ENCODE measurements at places on chromosomes 7 and 10.

GRCh38 chr10:5125315-5126044, 31.3 kb downstream of the AKR1C3 start:
- no peak for DNase-seq

GRCh38 chr7:41731493-41732435, 28.9 kb upstream of the INHBA start:
- no peak for DNase-seq

DNA sequence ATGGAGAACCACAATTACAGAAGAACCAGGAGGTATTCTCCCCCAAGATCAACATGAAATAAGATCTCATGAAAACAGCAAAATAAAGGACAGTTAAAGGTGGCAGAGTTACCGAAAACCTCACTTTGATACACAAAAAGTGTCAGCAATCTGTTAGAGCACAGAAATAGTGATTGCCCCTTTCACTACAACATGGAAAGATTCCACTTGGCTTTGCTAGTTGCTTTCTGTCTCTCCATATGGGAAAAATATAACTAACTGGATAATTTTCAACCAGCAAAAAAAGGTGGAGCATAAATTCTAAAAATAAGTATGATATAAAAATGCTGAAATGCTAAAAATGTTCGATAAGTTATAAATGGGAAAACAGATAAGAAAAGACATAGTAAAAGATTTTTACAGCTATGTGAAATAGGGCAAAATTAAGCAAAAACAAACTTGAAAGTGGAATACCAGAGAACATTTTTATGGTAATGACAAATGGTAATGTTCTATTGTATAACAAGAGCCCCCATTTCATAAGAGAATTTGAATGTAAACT, 90.2 kb downstream of the GPR85 start:
- no peak for DNase-seq

- DNase-seq = no peak
Measured at GRCh38 chr10:12243864-12244620, 48.1 kb downstream of the CDC123 start.

DNA sequence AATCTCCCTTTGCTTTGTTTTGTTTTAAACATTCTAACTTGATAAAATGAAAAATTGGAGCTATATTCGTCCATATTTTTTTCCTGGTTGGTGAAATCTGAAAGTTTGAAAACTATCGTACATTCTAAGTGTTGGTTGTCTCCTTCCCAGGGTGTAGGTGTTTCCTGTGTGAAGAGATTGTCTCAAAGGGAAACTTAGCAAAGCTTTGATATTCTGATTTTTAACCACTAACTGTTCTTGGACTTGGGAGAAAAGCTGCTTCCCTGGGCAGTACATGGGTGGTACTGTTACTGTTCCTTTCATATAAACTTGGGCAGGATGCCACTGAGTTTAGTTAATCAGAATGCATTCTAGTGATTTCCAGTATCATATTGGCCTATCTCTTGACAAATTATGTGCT, 253.5 kb upstream of the LRGUK start:
- DNase-seq = no peak

- no peak for DNase-seq
Measured at GRCh38 chr7:108454674-108455550, 1.3 kb downstream of the NRCAM start.

DNA sequence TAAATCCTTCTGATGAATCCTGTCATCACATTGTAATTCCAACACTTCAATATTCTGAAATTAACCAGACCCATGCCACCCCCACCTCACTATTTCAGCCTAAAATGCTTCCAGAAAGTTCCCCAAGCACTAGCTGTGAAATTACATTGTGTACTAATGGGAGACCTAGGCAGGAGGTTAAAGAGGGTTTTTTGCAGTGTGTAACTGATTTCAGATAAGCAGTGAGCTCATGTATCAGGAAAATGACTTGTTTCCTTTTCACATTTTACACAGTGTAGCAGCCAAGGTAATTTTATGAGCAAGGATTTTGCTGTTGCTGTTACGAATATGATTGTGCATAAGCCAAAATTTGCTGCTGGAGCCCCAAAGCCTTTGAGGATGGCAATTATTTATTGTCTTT, 129.0 kb downstream of the INHBA start:
- DNase-seq = no peak

DNA sequence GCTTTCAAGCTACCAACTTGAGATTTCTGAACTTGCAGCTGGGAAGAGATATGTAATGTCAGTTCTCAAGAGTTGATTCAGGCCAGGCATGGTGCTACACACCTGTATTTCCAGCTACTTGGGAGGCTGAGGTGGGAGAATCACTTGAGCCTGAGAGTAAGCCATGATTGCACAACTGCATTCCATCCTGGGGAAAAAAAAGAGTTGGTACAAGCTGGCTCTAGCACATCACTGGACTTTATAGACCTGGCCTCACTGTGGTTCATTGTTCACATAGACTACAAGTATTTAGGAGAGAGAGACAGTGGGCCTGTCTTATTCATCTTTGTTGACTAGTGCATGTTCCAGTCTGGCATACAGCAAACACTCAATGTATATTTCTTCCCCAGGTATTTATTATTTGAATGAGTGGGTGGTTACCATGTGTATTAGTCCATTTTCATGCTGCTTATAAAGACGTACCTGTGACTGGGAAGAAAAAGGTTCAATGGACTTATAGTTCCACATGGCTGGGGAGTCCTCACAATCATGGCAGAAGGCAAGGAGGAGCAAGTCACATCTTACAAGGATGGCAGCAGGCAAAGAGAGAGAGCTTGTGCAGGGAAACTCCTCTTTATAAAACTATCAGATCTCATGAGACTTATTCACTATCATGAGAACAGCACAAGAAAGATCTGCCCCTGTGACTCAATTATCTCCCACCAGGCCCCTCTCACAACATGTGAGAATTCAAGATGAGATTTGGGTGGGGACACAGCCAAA, 176.5 kb downstream of the PFKFB3 start:
- DNase-seq = no peak

GRCh38 chr10:67127441-67127840, 201.6 kb downstream of the LRRTM3 start:
- DNase-seq = no peak

- no peak for DNase-seq
Measured at GRCh38 chr10:103917302-103918052, 507 bp downstream of the STN1 start.

DNA sequence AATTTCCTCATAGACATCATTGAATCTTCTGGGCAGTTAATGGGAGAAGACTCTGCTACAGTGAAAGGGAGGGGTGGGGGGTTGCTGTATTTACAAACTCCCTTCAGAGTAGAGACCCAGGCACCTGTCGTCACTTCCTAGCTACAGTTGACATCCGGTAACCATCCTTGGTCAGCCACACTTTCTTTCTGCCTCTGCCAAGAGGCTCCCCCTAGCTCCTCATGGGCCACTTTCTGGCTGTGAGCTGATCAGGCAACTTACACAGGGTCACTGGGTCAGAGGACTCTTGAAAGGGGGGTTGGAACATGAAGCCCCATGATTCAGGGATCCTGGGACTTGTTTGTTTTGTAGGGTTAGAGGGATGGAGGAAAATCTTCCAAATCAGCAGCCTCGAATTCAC, 1.2 kb downstream of the TECPR1 start:
- DNase-seq = peak; percentile 26

- DNase-seq = no peak
Measured at GRCh38 chr7:34952822-34953221, 84.5 kb downstream of the DPY19L1 start.

GRCh38 chr10:91930939-91931338, 7.4 kb downstream of the BTAF1 start:
- DNase-seq = no peak

DNA sequence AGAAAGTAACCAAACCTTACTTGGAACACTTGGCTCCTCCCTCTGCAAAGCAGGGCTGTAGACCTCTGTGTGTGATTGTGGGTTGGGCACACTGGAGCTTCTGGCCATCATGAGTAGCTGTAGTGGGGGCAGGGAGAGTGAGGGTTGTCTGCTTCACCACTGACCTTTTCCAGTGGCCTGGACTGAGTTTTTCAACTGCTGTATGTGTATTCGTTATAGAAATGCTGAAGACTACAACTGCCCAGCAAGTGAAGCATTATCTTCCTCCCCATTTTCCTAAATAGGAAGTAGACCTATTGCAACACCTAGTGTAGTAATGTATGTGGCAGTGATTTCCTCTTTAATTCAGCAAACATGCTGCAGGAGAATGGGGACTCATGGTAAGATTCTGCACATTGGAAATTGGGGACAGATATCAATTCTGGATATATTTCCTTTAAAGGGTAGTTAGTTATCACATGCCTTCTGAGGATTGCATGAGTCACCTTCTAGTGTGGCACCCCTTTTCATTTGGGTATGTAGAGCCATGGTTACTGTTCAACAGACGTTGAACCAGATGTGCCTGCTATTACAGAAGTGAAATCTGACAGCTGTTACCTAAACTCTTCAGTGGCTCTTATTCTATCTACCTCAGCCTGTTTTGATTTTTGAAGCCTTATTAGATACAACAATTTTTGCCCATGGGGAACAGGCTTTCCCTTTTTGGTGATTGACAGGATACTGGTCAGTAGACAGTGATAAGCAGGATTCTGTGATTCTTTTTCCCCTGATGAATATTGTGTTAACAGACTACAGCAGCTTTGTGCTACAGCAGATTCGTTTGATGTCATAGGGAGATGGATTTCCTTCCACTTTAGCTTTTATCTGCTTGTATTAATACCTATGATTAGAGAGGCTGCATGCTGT, 130.9 kb downstream of the SND1 start:
- no peak for DNase-seq

DNA sequence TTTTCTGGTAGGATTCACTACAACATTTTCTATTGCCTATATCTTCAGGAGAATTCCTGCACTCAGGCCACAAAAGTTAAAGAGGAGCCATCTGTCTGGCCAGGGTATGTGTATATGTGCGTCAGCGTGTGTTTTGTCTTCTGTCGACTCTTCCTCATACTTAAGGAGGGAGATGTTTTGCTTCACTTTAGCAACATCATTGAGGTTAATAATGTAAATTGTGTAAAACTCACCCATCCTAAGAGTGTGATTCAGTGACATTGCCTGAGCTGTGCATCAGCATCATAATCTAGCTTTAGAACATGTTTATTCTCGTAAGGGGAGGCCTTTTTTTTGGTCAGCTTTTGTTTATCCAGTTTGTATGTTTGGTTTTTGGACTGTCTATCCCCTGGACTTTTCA, 23.7 kb downstream of the FBH1 start:
- no peak for DNase-seq

- peak; percentile 7 for DNase-seq
Measured at GRCh38 chr10:43227911-43228782, 38.7 kb downstream of the RASGEF1A start.

DNA sequence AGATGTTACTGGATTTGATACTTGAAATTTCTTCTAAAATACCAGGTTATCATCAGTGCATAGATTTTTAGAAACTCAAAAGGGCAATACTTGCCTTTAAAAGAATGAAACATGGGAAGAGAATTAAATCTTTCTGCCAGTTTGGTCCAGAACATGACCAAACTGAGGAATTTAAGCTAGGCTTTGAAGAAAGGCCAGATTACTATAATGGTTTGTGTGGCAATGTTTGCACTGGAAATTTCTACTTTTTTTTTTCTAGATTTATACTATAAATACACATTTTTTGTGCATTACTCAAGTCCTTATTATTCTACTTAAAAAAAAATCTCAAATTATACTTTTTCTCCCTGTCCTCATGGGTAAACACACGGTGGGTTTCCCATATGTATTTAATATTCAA, 9.2 kb downstream of the MKX start:
- DNase-seq = no peak

GRCh38 chr10:126880926-126881325, 24.3 kb upstream of the DOCK1 start:
- DNase-seq = no peak

- DNase-seq = no peak
Measured at GRCh38 chr10:42836771-42837468, 54.3 kb downstream of the BMS1 start.

DNA sequence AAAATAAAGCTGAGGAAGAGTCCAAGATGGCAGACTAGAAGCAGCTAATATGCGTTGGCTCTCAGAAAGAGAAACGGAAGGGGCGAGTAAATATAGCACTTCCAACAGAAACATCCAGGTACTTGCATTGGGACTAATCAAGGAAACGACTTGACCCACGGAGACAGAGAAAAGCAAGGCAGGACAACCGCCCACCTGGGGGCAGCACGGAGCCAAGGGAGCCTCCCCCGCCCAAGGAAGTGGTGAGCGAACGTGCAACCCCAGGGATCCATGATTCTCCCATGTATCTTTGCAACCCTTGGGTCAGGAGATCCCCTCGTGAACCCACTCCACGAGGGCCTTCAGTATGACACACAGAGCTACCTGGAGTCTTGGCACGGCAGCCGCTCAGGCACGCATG, 45.4 kb upstream of the GRM3 start:
- DNase-seq = no peak

DNA sequence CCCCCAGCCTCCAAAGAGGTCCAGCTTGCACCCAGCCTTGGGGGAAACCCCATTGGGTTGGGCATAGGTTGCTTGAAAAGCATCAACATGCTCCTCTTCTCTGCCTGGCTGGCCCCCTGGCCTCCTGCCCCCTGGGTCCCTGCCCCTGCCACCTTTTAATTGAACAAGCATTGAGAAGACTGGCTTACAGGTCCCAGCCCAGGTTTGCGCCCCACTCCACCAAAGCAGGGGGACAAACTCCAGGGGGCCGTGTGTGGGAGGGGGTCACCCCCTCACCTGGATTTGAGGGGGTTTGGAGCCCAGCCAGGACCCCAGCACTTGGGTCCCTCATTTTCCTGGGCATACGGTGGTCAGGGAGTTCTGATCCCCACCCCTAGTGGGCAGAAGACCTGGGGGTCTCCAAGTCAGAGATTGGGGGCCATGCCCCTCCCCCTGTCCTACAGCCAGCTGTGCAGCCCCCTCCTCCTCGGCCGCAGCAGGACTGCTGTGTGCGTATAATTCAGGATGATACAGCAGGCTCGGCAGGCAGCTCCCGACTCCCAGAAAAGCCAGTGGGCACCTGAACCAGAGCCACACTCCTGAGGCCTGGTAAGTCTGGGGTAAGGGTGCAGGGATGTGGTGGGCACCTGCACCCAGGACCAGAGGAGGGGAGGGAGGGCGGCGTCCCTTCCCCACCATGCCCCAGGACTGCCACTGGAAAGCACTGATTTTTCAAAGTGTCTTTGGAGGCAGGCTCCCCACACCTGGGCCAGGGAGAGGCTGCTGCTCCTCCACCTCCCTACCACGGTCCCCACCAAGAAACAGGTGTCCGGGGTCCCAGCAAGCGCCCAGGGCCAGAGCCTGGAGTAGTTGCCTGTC, 1.7 kb downstream of the ELFN1 start:
- peak; percentile 3 for DNase-seq

GRCh38 chr10:11141571-11142091, 124.0 kb downstream of the CELF2 start:
- no peak for DNase-seq

GRCh38 chr7:20558963-20559716, 56.3 kb upstream of the ABCB5 start:
- no peak for DNase-seq

- DNase-seq = no peak
Measured at GRCh38 chr7:16200591-16200990, 220.7 kb downstream of the CRPPA start.

DNA sequence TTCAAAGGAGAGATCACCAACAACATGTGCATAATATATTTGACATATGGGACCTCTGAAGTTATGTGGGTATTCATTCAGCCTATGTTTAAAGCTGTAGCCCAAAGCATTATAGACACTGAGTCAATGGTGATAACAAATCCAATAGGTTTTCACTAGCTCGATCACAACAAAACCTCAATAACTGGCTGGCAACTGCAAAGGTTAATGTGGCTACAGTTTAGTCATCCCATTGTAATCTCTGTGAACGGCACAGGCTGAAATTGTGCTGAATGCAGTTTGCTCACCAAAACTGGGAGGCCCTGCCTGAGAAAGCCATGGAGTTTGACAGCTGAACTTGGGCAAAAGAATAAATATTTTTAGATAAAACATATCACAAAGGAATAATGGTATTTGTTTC, 152.4 kb upstream of the ADO start:
- no peak for DNase-seq

Measured in activated gamma-delta T cell treated with Interleukin-2 at 50 U/mL for 16 hours (primary cell).